ENCODE measurements at places on chromosomes 6 and 20. TPM values are rescaled to one million over a fixed set of nuclear protein-coding genes. Genes with fewer than 3 reads are reported as not detected.

AVP gene
- 0.18 TPM for total RNA-seq

DNA sequence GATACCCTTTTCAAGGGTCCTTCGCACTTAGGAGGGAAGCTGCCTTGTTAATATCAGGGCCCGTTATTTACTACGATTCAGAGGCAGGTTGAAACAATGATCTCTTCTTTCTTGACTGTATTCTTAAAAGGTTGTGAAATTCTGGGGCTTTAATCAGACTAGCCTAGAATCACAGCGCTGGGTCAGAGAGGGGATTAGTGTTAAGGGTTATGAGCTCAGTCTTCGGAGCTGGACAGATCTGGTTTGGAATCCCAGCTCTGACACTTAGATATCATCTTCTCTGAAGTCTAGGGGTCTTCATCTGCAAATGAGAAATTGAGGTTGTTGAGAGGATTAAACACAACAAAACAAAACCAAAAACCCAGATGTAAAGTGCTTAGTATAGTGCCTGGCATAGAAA lies 77.4 kb downstream of the CD83 start:
- no peak overlapping the region for H3K27ac ChIP-seq
- peaks cover 9% of the 10 kb centered on the region for H3K27me3 ChIP-seq
- no peak for DNase-seq
- no peaks in the 10 kb centered on the region for H3K36me3 ChIP-seq
- peaks cover 4% of the 10 kb centered on the region for H3K4me1 ChIP-seq

GRCh38 chr20:48186447-48186846 lies 401.2 kb upstream of the SULF2 start:
- H3K4me1 ChIP-seq: no peaks in the 10 kb centered on the region
- H3K27ac ChIP-seq: no peak overlapping the region
- no peaks in the 10 kb centered on the region for H3K27me3 ChIP-seq
- H3K4me3 ChIP-seq: no peak overlapping the region
- no peaks in the 10 kb centered on the region for H3K36me3 ChIP-seq

DNA sequence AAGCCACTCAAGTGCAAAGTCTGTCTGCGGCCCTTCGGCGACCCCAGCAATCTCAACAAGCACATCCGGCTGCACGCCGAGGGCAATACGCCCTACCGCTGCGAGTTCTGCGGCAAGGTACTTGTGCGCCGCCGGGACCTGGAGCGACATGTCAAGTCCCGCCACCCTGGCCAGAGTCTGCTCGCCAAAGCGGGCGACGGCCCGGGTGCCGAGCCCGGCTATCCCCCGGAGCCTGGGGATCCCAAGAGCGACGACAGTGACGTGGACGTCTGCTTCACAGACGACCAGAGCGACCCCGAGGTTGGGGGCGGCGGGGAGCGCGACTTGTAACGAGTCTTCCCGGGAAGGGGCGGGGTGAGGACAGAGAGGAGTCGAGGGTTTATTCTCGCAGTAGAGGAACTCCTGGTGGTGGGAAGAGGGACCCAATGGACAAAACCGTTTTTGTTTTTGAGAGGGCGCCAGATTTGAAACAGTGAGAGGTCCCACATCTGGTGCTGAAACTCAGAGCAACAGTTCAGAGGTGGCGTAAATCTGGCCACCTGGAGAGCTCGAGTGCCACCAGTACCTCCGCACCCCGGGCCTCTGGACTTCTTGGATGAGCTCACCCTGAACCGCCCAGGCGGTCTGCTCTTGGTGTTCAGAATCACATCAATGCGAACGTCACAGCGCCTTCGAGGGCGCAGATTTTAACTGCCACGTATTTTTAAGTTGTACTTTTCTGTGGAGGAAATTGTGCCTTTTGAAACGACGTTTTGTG lies 8.0 kb downstream of the PRDM13 start:
- peak overlapping the region; percentile 6 for H3K4me3 ChIP-seq
- no peak overlapping the region for H3K27ac ChIP-seq
- DNase-seq: peak; percentile 33
- no peaks in the 10 kb centered on the region for H3K36me3 ChIP-seq
- H3K4me1 ChIP-seq: peaks cover 25% of the 10 kb centered on the region
- peaks cover 68% of the 10 kb centered on the region for H3K27me3 ChIP-seq

DNA sequence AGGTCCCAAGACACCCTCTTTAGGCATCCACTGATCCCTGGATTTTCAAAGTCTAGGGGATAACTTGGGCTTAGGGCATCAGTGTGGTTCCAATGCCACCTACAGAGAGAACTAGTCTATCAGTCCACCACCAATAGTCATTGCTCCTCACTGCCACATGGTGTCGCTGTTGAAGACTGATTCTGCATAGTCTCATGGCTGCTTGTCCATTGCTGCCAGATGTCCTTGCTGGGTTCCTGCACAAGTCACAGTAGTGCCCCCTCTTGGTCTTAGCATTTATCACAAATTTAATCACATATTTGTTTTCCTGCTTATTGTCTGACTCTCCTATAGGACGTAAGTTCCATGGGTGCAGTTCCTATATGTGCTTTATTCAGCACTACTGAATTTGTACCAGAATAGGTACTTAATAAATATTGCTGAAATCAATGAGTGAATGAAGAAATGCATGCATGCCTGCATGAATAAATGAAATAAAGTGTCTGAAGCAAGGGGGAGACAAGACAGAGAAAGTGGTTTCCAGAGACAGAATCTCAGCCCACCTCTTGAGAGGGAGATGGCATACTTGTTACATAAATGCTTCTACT lies 45.9 kb upstream of the RALY start:
- H3K27ac ChIP-seq: no peak overlapping the region
- no peak overlapping the region for H3K4me3 ChIP-seq
- DNase-seq: peak; percentile 11

- DNase-seq: no peak
- peaks cover 34% of the 10 kb centered on the region for H3K36me3 ChIP-seq
- no peak overlapping the region for H3K4me3 ChIP-seq
- peaks cover 55% of the 10 kb centered on the region for H3K4me1 ChIP-seq
Observed at GRCh38 chr20:33669873-33670640, 3.3 kb downstream of the ACTL10 start.

- no peaks in the 10 kb centered on the region for H3K27me3 ChIP-seq
- H3K4me3 ChIP-seq: peak overlapping the region; percentile 95
- DNase-seq: peak; percentile 57
- peaks cover 16% of the 10 kb centered on the region for H3K4me1 ChIP-seq
- H3K36me3 ChIP-seq: no peaks in the 10 kb centered on the region
Observed at GRCh38 chr20:49712996-49713752, 504 bp downstream of the B4GALT5 start.

DNA sequence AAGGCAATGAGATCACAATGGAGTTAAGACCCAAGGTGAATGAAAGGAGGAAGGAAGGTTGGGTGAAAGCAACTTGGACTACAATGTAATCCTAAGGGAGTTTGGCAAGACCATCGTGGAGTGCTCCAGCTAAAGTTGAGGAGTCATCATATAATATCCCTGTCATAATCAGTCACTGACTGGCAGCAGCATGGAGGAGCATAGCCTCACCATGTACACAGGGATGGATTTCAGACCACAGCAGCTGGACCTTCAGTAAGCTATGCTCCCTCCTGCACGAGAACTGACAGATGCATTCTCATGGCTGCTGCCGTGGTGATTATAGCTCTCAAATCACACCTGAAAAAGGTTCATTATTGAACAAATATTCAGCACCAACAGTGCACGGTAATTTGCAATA lies 43.0 kb downstream of the GOPC start:
- H3K36me3 ChIP-seq: peaks cover 5% of the 10 kb centered on the region
- no peak overlapping the region for H3K27ac ChIP-seq
- no peak overlapping the region for H3K4me3 ChIP-seq
- no peaks in the 10 kb centered on the region for H3K27me3 ChIP-seq
- peak; percentile 24 for DNase-seq

- DNase-seq: no peak
- no peaks in the 10 kb centered on the region for H3K36me3 ChIP-seq
- H3K4me3 ChIP-seq: no peak overlapping the region
- no peak overlapping the region for H3K27ac ChIP-seq
- H3K27me3 ChIP-seq: no peaks in the 10 kb centered on the region
- peaks cover 2% of the 10 kb centered on the region for H3K4me1 ChIP-seq
Observed at GRCh38 chr6:38021571-38021970, 202.0 kb downstream of the ZFAND3 start.

- DNase-seq: peak; percentile 59
- no peak overlapping the region for H3K27ac ChIP-seq
- no peaks in the 10 kb centered on the region for H3K36me3 ChIP-seq
- H3K4me3 ChIP-seq: no peak overlapping the region
- H3K4me1 ChIP-seq: peaks cover 55% of the 10 kb centered on the region
Observed at GRCh38 chr20:48205786-48206185, 420.5 kb upstream of the SULF2 start.

RPRD1B gene
- total RNA-seq: 18.9 TPM

- H3K36me3 ChIP-seq: no peaks in the 10 kb centered on the region
- H3K4me3 ChIP-seq: no peak overlapping the region
- no peak for DNase-seq
Observed at GRCh38 chr20:10877342-10877741, 203.5 kb upstream of the JAG1 start.

GRCh38 chr6:44704240-44705150 lies 317.0 kb downstream of the CDC5L start:
- H3K27me3 ChIP-seq: peaks cover 6% of the 10 kb centered on the region
- no peak overlapping the region for H3K4me3 ChIP-seq
- no peaks in the 10 kb centered on the region for H3K4me1 ChIP-seq
- H3K36me3 ChIP-seq: no peaks in the 10 kb centered on the region

DNA sequence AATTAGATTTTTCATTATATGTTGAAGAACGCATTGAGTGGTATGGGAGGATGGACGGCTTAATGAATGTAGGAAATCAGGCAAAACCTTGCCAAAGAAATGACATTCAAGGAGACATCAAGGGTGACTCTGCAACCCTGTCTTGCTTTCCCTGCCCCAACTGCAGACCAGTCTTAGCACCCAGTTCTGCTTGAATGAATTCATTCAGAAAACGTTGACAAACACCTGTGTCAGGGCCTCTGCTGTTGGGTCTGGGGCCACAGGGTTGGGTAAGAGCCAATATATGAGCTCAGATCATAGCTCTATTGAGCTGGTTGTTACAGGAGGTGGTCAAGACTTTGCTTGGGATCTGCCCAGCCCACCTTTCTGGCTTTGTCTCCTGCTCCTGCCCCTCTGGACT lies 7.7 kb upstream of the ASXL1 start:
- no peak overlapping the region for H3K27ac ChIP-seq
- DNase-seq: no peak
- no peaks in the 10 kb centered on the region for H3K4me1 ChIP-seq
- H3K4me3 ChIP-seq: no peak overlapping the region
- no peaks in the 10 kb centered on the region for H3K27me3 ChIP-seq

DNA sequence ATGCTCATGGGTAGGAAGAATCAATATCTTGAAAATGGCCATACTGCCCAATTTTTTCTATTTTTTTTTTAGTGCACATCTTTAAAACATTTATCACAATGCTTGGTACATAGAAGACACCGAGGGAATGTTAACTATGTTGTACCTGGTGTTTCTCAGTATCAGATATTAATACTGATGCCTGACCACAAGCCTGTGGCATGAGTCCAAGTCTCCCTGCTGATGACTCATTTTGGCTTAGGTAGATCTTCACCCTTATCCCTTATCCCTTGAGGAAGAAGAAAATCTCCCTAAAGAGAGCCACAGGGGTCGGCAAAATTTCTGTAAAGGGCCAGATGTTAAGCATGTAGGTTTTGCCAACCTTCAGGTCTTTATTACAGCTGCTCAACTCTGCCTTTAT lies 14.5 kb downstream of the CD109 start:
- H3K27me3 ChIP-seq: no peaks in the 10 kb centered on the region
- H3K4me3 ChIP-seq: no peak overlapping the region
- H3K4me1 ChIP-seq: no peaks in the 10 kb centered on the region
- no peak for DNase-seq

GRCh38 chr20:32820698-32821377 lies 1.1 kb downstream of the MAPRE1 start:
- peak overlapping the region; percentile 90 for H3K27ac ChIP-seq
- H3K4me3 ChIP-seq: peak overlapping the region; percentile 66

- H3K36me3 ChIP-seq: peaks cover 46% of the 10 kb centered on the region
- H3K4me3 ChIP-seq: no peak overlapping the region
- peaks cover 7% of the 10 kb centered on the region for H3K4me1 ChIP-seq
- H3K27me3 ChIP-seq: no peaks in the 10 kb centered on the region
Observed at GRCh38 chr6:159687341-159687740, 5.7 kb downstream of the SOD2 start.

VNN1 gene
- total RNA-seq: 0.13 TPM

ZBTB46 gene
- total RNA-seq: 20.7 TPM

GRCh38 chr6:40340196-40340595 lies 247.0 kb downstream of the LRFN2 start:
- DNase-seq: no peak
- no peaks in the 10 kb centered on the region for H3K36me3 ChIP-seq
- peaks cover 37% of the 10 kb centered on the region for H3K4me1 ChIP-seq
- no peak overlapping the region for H3K27ac ChIP-seq
- H3K4me3 ChIP-seq: no peak overlapping the region
- H3K27me3 ChIP-seq: peaks cover 3% of the 10 kb centered on the region

- H3K27ac ChIP-seq: peak overlapping the region; percentile 98
- H3K4me1 ChIP-seq: peaks cover 22% of the 10 kb centered on the region
- peaks cover 16% of the 10 kb centered on the region for H3K36me3 ChIP-seq
Observed at GRCh38 chr20:23362392-23363256, 642 bp downstream of the GZF1 start.

STMND1 gene
- not detected for total RNA-seq

DNA sequence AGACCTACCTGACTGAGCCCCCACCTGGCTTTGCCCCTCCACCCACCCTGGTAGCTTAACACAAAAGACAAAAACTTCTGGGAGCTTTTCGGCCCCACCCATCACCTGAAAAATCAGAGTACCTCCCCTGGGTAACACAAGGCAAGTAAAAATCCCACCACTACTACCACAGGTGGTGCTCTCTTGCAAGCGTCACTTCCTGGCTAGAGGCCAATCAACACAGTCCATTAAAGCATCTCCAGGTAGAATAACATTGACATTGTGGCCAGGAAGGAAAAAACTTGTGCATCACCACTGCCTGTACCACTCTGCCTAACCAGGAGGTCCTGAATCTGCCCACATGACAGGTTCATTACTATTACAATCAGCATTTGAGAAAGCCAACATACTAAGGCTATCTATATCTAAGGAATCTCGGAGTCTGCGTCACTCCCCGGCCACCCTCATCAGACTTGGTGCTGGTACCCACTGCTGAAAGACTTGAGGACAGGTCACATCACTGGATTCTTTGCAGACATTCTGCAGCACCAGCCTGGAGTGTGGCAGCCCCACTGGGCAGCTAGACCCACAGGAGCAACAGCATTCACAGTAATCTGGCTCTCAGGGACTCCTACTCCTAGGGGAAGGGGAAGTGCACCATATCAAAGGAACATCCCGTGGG lies 125.9 kb downstream of the CDK19 start:
- H3K36me3 ChIP-seq: no peaks in the 10 kb centered on the region
- DNase-seq: no peak
- no peak overlapping the region for H3K27ac ChIP-seq
- no peaks in the 10 kb centered on the region for H3K27me3 ChIP-seq

DNA sequence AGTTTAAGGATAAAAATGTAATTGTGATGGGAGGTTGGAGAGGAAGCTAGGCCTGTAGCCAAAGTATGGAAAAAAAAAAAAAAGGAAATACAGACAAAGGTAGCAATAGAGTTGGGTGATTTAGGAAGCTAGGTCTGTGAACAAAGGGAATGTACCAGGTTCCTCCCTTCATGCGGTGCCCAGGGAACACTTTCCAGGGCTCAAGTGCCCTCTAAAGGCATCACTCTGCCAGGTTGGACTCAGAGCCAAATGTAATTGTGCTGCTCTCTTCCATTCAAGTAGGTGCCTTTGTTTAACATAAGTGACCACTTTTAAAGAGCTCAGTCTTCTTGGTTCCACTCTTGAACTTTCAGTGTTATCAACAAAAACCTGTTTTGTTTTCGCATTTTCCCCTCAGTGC lies 159.7 kb upstream of the AHI1 start:
- no peaks in the 10 kb centered on the region for H3K36me3 ChIP-seq
- no peak overlapping the region for H3K27ac ChIP-seq
- no peaks in the 10 kb centered on the region for H3K27me3 ChIP-seq
- no peak overlapping the region for H3K4me3 ChIP-seq
- H3K4me1 ChIP-seq: no peaks in the 10 kb centered on the region

Data from muscle of leg (tissue), 16 donors.